Activated T-helper 17 cell treated with anti-CD3 and anti-CD28 coated beads, Interleukin-2, amount 50 U/mL, for 72 hours (primary cell): ENCODE measurements at places on chromosomes 3 and 15.

DNA sequence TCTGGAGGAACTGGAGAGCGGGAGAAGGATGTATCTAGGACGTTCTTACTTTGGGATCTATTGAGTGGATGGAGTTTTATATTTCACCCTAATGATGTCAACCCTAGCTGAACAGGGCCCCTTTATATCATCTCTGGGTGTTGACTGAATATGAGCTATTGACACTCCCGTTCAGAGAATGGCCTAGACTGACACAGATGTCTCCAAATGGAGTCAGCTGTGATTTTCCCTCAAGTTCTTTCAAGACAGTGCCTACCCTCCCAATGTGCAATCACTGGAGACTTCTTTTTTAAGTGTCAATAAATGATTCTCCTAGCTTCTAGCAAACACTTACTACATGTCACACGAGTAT lies 63.8 kb downstream of the FRMD4B start:
- ATAC-seq: no peak

DNA sequence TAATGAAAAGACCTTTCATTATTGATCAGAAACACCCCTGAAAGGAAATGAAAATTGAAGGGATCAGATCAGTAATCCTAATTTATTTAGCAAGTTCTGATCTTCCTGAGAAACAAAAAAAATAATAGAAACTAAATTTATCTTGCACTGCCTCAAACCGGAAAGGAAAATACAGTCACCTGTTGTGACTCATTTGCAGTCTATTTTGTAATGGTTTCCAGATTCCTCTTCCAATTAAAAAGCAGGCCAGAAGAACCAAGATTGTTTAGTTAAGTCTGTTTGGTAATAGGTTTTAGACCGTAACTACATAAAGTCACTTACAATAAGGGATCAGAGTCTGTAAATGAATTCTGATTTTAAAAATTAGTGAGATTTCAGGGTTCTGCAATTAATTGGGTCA lies 49.7 kb upstream of the ATOSA start:
- peak; percentile 71 for ATAC-seq

DNA sequence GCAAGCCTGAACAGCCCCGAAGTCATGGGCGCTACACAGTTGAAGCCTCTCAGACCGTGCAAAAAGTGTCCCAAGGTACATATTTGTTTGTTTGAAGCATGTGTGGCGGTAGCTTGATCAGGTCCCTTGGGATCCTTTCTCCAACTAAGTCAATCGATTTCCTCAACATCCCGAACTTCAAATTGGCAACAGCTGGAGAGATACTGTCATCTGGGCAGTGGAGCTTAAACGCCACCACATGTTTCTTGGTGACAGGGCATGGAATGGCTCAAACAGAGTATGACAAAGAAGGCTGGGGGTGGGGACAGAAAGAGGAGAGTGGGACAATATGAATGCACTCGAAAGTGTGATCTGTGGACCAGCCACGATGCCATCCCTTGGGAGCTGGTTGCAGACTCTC lies 84.9 kb upstream of the PSMD6 start:
- no peak for ATAC-seq

GRCh38 chr3:193641440-193641775 lies 48.4 kb downstream of the OPA1 start:
- ATAC-seq: no peak

- ATAC-seq: no peak
Measured at GRCh38 chr15:59276225-59277178, 69.9 kb downstream of the LDHAL6B start.

- no peak for ATAC-seq
Measured at GRCh38 chr3:49183873-49184272, 12.5 kb downstream of the KLHDC8B start.

GRCh38 chr3:102545276-102545675 lies 110.5 kb downstream of the ZPLD1 start:
- ATAC-seq: no peak

DNA sequence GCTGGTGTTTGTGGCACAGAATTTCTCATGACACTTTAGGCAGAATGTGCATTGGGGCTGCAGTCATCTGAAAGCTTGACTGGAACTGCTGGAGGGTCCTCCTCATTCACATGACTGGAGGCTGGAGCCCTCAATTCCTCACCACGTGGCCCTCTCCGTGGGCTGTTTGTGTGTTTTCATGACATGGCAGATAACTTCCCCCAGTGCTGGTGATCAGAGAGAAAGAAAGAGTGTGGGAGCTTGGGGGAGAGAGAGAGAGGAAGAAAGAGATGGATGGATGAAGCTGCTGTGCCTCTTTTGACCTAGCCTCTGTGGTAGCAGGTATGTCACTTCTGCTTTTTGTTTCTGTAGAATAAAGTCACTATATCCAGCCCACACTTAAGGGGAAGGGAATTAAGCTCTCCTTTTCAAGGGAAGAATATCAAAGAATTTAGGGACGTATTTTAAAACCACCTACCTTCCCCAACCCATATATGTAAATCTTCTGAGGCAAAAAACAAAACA lies 169.6 kb upstream of the IL12A start:
- no peak for ATAC-seq

- no peak for ATAC-seq
Measured at GRCh38 chr3:169278092-169278491, 385.4 kb downstream of the MECOM start.

DNA sequence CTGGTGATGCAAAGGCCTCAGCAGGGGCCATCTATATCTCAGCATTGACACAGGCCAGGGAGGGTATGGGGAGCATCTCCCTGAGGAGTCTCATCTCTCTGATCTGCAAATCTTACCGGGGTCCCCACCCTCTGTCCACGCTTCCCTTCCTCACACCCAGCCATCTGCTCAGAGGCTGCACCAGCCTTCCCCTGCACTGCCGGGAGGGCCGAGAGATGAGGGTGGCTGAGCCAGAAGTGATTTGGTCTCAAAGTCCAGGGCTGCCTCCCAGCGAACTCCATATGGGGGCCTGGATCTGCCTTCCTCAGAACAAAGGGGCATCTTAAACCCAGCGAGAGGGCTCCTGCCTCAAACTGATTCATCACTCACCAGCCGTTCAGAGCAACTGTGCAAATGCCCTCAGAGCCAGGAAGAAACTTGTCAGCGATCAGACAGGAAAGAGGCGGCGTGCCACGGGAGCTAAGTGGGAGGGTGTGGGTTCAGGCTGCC lies 4.6 kb downstream of the IGDCC3 start:
- no peak for ATAC-seq

GRCh38 chr3:37974121-37975083 lies 16.2 kb upstream of the VILL start:
- peak; percentile 98 for ATAC-seq

- peak; percentile 18 for ATAC-seq
Measured at GRCh38 chr15:88476635-88477060, 9.1 kb downstream of the MRPS11 start.

- no peak for ATAC-seq
Measured at GRCh38 chr3:110139821-110140220, 802.5 kb upstream of the DPPA4 start.

DNA sequence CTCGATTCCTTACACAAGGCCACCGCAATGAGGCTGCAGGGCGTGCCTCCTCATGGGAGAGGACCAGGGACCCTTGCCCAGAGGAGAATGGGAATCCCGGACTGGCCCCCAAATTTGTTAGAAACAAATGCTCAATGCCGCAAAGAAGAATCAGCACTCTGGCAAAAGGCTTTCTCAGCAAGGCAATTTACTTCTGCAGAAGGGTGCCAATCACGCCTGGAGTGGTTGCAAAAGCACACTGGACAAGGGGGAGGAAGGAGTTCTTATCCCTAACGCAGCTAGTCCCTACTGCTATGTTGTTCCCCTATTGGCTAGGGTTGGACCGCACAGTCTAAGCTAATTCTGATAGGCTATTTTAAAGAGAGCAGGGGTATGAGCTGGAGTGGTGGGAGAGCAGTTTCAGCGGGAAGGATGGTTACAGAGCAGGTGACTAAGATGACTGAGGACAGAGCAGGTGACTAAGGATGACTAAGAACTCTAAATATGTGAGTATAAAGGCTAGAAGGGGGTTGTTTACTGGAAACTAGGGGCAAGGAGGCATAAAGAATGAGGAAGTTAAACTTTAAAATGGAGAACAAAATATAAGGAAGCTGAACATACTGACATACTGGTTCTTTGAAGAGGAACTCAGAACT lies 48.5 kb downstream of the KATNBL1 start:
- peak; percentile 96 for ATAC-seq

DNA sequence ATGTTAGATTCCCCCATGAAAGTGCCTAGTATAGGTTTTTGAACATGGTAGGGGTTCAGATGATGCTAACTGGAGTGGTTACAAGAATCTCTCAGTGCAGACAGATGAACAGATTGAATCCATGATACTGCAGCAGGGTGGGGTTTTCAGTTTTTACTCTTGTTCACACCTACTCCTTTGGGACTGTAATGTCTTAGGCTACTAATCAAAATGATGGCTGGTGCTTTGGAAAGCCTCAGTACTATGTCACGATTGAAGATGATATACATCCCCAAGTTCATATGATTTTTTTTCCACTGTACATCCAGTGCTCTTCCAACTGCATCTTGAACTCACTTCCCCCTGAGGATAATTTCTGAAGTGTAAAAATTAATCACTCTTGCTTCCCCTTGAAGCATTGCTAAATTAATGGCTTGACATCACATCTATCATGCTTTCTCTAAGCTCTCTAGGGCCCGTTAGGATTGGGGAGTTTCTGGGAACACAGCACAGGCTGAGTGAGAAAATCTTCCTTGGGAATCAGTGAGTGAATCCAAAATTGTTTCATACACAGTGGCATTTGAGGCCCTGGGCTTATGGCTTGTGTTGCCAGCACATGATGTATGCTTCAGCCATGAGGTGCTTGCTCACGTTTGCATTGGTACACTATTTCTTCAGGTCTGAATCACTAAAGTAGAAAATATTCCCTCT lies 115.0 kb upstream of the TPRG1 start:
- no peak for ATAC-seq

DNA sequence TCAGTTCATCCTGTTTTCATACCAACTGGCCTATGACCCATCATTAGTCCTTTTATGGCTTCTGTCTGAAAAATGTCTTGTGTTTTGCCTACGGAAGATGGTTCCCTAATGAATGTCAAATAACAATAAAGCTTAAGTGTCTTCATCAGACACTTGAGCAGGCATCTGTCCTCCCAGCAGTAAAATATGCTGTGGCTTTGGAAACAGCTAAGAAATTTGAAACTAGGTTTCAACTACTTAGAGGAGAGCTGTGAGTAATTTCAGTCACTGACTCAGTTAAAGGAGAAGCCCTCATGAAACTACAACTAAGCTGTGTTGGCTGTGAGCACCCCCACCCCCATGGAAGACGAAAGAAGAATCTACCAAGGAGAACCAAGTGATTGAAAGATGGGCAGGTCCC lies 409.4 kb upstream of the PPP2R3A start:
- no peak for ATAC-seq

GRCh38 chr3:98563661-98564281 lies 29.6 kb downstream of the CPOX start:
- peak; percentile 49 for ATAC-seq

- ATAC-seq: no peak
Measured at GRCh38 chr3:140052771-140053702, 118.1 kb downstream of the CLSTN2 start.

DNA sequence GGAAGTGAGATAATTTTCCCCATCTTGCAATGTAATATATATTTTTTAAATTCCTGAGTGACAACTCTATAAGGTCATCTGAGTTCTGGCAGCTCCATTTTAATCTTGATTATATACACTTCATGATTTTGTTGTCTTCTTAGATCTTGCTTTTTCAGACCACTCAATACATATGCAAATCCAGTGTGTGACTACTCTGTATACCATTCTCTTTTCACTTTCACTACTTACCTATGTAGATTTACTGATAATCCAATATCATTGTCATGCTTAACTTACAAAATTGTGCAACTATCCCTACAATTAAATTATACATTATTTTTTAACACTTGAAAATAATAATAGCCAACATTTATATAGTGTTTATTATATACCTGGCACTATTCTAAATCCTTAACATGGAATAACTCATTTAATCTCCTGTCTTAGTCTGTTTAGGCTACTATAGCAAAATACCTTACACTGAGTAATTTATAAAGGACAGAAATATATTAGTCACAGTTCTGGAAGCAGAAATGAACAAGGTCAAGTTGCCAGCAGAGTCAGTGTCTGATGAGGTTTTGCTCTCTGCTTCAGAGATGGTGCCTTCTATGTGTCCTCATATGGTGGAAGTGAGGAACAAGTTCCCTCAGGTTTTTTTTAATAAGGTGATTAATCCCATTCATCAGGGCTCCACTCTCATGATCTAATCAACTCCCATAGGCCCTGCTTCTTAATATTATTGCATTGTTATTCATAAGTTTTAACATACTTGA lies 338.5 kb downstream of the TUSC7 start:
- ATAC-seq: no peak

GRCh38 chr3:161054860-161055604 lies 50.1 kb downstream of the B3GALNT1 start:
- ATAC-seq: no peak

- ATAC-seq: peak; percentile 32
Measured at GRCh38 chr3:155701882-155702465, 42.9 kb downstream of the PLCH1 start.

DNA sequence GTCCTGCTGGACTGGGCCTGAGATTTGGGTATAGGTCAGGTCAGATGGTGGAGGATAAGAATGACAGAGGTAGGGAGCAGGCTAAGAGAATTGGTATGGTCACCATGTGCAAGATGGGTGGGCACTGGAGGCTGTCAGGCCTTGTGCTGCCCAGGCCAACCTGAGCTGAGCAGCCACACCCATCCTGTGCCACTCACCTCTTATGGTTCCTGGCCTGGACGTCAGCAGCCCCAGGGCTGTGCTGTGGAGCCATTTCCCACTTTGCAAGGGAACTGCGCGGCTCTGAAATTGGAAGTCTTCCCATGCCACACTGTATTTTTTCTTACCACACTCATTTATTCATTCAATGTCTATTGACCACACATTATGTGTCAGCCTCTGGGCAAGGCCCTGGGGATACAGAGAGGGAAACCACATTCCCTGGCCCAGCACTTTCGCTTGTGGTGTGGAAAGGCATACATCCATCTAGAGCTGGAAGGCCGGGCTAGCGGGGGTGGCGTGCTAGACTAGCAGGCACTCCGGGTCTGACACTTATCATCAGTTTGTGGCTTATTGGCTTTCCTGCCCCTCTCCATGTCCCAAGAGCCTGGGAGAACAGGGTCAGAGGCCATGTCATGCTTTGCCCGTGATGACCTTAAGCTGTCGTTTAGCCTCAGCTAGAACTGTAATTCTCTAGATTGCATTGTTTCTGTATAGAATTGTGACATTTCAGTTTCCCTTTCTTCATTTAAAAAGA lies 51.1 kb upstream of the POLG start:
- no peak for ATAC-seq

- no peak for ATAC-seq
Measured at GRCh38 chr15:63364399-63365272, 17.0 kb downstream of the CA12 start.

DNA sequence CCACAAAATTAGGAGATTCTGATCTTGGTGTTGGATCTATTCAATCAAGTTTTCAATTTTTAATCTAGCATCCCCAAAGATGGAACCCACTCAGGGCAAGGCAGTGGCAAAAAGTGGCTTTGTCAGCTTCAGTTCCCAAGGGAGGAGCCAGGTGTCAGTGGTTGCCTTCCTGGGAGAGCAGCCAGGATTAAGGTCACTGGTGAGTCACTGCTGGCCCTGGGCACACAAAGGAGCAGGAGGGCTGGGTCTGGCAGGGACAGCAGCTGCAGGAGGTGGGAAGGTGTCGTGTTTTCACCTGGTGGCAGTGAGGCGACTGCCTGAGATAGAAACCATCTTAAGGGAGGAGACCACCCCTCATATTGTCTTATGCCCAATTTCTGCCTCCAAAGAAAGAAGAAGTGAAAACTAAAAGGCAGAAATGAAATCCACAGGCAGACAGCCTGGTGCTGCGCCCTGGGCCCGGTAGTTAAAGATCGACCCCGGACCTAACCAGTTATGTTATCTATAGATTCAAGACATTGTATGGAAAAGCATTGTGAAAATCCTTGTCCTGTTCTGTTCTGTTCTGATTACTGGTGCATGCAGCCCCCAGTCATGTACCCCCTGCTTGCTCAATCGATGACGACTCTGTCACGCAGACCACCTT lies 5.9 kb upstream of the KLHL25 start:
- ATAC-seq: no peak
